GDM1 (cell line): ENCODE measurements at places on chromosomes 2 and 18.

DNA sequence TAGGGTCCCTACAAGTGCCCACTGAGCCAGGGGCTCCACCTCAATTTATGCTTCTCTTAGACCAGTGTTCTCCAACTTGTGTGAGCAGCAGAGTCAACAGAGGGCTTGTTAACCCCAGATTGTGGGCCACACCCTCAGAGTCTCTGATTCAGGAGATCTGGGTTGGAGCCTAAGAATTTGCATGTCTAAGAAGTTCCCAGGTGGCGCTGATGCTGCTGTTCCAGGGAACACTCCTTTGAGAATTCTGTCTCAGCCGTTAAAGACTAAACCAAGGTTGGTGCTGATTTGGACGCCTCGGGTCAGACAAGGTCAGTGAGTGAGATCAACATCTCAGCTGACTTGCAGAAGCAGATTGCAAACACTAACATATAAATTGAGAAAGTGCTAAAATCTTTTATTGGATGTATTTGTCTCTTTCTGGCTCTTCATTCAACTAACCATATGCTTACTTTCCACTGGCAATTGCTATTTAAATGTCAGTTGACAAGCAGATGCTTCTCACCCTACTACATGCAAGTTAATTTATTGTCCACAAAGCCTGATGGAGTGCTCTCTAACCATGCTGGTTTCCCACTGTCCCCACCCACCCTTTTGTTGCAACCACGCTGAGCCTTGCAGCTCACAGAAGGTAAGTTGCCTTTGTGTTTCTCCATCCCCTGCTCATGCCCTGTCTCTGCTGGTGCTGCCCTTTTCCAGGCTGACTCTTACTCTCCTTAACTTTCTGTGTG is 31.5 kb downstream of the LYPD1 start:
- no peak for DNase-seq

- DNase-seq: peak; percentile 9
Measured at GRCh38 chr2:181904022-181904632, 12.6 kb downstream of the ITPRID2 start.

GRCh38 chr2:31785876-31786275 is 205.1 kb upstream of the SRD5A2 start:
- no peak for DNase-seq

- DNase-seq: no peak
Measured at GRCh38 chr2:167132906-167133555, 244.8 kb downstream of the XIRP2 start.

DNA sequence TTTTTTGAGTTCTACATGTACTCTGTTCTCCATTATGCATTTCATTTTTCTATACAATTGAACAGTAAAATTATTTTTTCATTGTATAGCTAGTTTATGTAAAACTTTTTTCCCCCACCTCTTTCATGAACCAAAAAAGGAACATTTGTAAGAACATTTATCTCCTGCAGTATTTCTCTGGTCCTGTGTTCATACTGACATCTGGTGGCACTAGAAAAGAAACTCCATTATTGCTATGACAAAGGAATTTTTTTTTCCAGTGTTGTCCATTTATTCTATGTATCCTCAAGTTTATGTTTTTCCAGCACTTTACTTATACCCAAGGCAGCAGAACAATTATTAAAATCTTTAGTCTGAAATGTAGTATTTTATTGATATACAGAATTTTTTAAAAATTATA is 27.4 kb upstream of the CHAC2 start:
- DNase-seq: no peak

- no peak for DNase-seq
Measured at GRCh38 chr2:72813841-72814240, 12.0 kb downstream of the EXOC6B start.
